Right ventricle myocardium inferior (tissue), 1 donor: ENCODE measurements at places on chromosomes 5 and 9. TPM values are rescaled to one million over a fixed set of nuclear protein-coding genes. Genes with fewer than 3 reads are reported as not detected.

PALM2AKAP2 gene
- total RNA-seq: 90.1 TPM

LMNB1 gene
- total RNA-seq: 3.7 TPM

S100Z gene
- not detected for total RNA-seq

HRH2 gene
- 46.6 TPM for total RNA-seq

RALGPS1 gene
- total RNA-seq: 15.3 TPM

FAM81B gene
- 6.4 TPM for total RNA-seq

GABRA1 gene
- total RNA-seq: not detected

SLC25A2 gene
- not detected for total RNA-seq

ZBED3 gene
- total RNA-seq: 6.5 TPM

SH3TC2 gene
- 14.6 TPM for total RNA-seq

ZNF883 gene
- total RNA-seq: 4.8 TPM

JAKMIP2 gene
- total RNA-seq: 0.16 TPM

KIF4B gene
- total RNA-seq: not detected

ARSI gene
- total RNA-seq: 0.65 TPM

GDNF gene
- total RNA-seq: not detected

DDX4 gene
- total RNA-seq: not detected

DNA sequence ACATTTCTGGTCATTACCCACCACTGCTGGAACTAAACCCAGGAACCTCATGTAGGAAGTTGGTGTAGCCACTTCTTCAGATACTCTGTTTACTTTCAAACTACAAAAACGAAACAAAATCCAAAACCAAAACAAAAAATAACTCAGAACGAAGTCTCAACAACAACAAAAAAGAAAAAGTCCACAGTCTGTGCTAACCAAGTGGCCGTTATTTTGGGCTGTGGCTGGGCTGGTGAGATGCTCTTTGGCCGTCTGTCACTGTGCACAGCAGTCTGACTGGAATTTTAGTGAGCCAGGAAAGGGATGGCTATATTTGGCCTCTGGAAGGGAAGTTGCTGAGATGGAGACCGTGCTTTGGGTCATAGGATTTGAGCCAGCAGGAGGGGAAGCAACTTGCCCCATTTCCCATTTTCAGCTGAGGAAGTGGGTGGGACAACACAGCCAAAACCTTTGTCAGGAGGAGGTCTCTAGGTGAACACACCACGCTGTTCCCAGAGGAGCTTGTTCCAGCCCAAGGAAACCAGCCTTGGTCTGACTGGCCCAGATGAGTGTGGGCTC, 334.1 kb downstream of the ZSWIM6 start:
- no peak for DNase-seq

DNA sequence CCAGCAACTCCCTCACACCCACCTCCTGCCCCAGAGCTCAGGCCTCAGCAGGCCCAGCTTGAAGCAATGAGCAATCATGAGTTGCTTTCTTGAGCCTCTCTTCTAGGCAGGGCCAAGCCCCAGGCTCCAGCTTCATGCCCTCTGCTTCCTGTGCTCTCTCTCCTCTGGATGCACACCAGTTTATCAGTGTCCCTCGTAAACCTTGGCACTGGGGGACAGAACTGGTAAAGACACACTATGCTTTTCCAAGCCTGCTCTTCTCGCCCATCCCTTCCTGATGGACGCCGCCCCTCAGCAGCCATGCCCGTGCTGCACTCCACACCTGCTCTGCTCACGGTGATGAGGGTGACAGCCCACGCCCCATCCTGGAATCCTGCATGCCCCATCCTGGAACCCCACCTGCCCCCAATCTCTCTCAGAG, 49.4 kb upstream of the ORM1 start:
- no peak for DNase-seq

DNA sequence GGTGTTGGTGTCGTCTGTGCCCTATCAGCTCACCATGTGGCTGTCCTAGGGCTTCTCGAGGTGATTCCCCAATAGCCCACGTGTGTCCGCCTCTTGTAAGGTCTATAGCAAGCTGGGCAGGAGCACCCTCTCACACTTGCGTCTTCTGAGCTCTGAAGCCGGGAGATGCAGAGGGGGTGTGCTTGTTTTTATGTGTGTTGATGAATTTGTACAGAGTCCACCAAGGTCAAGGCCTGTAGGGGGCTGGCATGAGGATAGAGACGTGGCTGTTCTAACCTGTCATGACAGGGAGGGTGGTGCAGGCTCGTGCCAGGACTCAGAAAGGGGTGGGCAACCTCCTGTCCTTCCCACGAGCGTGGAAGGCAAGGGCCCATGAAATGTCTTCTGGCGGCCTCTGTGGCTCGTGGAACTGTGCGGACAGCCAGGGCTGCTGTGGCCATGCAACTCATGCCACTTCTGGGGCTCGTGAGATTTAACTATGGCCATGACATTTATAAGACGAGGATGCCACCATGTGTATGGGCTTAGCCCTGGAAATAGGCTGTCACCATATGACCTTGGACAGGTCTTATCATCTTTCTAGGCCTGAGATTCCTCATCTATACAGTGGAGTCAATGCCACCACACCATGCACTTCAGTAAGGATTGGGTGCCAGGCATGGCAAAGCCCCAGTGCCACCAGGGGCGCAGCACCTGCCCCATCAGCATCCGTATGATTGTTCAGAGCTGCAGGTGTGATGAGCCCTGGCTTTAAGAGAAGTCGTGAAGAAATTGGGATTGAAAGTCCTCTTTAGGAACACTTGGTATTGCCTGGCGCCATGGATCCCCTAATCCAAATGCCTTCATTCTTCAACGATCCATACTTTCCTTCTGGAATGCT, 2.3 kb upstream of the OLFM1 start:
- DNase-seq: no peak

GRCh38 chr5:96517295-96517694, 84.2 kb upstream of the PCSK1 start:
- no peak for DNase-seq

DNA sequence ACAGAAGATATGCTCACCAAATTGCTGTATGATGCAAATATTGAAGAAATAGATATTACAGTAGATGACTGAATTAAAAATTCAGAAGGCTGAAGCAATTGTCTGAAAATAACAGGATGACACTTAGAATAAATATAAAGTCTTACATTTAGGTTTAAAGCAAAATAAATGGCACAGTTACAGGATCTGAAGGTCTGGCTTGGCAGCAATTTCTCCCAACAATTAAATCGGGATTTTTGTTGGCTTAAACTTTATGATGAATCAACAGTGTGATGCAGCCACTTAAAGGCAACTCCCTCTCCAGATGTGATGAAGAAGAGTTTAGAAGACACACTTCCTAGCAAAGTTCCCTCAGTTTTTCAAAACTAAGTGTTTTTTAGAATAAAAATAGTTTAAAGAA, 80.5 kb downstream of the NREP start:
- no peak for DNase-seq

GRCh38 chr5:64666078-64666477, 24.2 kb upstream of the SHISAL2B start:
- no peak for DNase-seq

DNA sequence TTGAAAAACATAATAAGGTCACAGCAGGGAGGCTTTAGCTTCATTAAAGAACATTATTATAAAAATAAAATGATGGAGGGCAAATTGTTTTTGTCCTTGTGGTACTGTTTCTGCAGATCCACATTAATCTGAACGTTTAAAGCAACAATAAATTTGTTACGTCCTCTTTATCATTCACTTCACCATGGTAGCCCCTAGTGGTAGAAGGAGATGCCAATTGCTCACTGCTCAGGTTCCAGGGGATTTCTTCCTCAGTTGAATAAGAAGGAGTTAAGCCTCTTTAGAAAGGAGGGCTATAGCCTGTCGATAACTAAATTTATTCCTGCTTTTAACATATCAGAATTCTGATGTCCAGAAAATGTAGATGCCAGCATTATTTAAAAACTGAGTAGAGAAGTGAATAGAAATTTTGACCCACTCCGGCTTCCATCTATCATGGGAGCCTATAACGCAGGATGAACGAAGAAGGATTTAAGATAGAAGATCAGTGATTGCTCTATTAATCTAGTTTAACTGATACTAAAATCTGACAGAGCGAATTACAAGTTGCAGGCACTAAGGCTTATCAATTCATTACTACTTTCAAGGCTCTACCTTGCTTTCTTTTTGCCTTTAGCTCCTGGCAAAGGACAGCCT, 692.3 kb downstream of the PTPRD start:
- DNase-seq: no peak

GRCh38 chr9:7089406-7090193, 331.8 kb downstream of the KDM4C start:
- no peak for DNase-seq

DNA sequence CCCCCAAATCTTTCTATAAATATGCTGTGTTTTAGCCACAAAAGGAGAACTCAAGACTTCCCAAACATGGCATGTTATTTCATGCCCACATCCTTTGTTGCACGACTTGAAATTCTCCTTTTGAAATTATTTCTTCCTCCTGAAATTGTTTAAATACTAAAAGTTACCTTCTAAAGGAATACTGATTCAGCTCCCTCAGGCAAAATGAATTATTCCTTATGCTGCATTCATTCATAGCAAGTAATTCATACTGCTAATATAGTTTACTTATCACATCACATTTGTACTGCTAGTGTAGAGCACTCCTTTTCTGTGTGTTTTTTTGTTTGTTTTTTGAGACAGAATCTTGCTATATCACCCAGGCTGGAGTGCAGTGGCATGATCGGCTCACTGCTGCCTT, 45.7 kb downstream of the BHMT start:
- no peak for DNase-seq

DNA sequence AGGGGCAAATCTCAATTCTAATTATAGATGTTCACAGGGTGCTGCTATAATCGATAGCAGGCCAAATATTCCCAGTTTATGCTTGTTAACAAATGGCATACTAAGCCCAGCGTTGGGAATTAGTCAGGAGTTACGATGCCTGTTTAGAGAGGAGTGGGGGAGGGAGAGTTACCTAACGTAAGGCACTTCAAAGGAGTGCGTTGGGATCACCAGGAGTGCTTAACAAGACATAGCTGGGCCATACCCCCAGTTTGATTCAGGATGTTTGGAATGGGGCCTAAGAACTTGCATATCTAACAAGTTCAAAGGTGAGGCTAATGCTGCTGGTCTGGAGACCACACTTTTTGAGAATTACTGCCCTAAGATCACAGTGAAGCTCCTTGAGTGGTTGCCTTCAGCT, 14.5 kb upstream of the SRP19 start:
- no peak for DNase-seq

DNA sequence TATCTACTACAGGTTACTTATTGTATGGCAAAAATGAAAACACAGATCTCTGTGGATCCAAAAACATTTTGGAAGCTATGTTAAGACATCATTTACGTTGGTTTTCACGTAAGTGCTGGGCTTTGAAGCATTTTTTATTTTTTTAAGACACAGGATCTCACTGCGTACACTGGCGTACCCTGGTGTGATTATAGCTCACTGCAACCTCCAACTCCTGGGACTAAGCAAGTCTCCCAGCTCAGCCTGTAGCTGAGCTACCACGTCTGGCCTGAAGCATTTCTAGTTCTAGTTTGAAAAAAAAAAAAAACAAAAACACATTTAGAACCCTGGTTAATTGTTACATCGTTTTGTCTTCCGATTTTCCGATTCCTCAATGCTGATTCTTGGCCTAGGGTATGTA, 131.3 kb downstream of the AOPEP start:
- no peak for DNase-seq

- no peak for DNase-seq
These were observed 24.7 kb upstream of the ACOT12 start for GRCh38 chr5:81418606-81419005.

- no peak for DNase-seq
These were observed 71.5 kb upstream of the MTAP start for GRCh38 chr9:21730899-21731298.

DNA sequence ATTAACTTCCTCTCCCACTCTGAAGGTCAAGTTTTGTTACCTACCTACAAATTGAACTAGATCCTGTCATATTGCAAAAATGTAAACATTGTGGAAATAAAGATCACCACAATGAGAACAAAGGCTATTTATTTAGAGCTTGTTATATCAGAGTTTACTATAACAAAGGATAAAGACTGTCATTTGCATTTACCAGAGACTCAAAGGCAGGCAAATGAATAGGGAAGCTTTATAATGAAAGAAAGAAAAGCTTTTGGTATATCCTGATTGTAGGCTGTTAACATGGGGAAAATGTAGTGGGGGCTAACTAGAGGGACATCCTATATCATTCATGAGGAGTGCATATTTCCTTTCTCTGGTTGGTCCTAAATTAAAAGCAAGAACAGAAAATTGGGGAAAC, 403.5 kb upstream of the TYRP1 start:
- DNase-seq: no peak

DNA sequence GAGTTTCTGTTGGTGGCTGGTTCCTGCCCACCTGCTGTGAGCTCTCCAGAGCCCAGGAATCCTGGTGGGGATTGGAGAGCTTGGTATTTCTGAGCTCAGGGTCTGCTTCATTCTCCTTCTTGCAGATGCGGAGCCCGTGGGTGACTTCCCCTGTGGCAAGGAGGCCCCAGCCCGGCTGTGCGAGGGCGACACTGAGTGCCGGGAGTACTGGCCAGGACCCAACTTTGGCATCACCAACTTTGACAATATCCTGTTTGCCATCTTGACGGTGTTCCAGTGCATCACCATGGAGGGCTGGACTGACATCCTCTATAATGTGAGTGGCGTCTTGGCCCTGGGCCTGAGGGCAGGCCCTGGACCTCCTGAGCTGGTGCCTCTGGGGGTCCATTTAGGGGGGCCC, 39.5 kb downstream of the CACNA1B start:
- no peak for DNase-seq

DNA sequence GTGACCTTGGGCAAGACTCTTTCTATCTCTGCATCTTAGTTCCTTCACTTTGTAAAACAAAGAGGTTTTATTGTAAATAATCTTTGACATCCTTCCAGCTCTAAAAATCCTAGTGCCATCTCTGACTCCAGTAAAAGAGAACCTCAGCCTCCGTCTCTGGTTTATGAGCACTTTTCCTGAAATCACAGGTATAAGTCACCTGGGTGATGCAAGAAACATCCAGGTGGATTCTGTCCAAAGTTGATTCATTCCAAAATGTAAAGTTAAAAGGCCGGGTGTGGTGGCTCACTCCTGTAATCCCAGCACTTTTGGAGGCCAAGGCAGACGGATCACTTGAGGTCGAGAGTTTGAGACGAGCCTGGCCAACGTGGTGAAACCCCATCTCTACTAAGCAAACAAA, 21.1 kb upstream of the UBAP2 start:
- DNase-seq: no peak

DNA sequence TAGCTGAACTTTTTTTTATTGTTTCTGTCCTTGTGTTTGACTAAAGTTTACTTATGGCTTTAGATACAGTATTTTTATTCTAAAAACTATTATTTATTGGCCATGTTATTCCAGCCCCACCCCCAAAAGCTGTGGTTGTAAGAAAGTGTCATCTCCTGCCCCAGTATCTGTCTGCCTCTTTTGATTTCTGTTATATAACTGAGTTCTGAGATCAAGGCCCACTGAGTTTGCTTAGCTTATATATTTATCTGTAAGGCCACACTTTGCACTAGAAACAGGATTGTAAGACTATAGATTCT, 116.8 kb upstream of the TNFAIP8 start:
- no peak for DNase-seq

DNA sequence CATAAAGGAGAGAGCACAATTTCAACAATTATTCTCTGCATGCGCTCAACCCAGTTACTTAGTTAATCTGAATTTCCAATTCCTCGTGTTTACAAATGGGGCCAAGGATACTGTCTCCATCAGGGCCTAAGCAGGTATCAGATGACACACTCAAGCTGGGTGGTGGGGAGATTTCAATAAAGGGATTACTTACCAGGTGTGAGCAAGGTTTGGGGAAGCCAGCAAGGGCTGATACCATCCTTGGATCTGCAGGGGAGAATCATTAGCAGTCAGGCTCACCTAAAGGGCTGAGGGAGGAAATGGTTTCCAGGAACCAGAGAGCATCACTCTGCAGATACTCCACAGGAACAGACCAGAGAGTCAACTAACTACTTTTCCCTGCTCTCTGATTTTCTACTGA, 487.1 kb downstream of the NTRK2 start:
- no peak for DNase-seq
